Renal cortex interstitium (tissue), 15 donors: ENCODE measurements at places on chromosomes 5 and 9.

DNA sequence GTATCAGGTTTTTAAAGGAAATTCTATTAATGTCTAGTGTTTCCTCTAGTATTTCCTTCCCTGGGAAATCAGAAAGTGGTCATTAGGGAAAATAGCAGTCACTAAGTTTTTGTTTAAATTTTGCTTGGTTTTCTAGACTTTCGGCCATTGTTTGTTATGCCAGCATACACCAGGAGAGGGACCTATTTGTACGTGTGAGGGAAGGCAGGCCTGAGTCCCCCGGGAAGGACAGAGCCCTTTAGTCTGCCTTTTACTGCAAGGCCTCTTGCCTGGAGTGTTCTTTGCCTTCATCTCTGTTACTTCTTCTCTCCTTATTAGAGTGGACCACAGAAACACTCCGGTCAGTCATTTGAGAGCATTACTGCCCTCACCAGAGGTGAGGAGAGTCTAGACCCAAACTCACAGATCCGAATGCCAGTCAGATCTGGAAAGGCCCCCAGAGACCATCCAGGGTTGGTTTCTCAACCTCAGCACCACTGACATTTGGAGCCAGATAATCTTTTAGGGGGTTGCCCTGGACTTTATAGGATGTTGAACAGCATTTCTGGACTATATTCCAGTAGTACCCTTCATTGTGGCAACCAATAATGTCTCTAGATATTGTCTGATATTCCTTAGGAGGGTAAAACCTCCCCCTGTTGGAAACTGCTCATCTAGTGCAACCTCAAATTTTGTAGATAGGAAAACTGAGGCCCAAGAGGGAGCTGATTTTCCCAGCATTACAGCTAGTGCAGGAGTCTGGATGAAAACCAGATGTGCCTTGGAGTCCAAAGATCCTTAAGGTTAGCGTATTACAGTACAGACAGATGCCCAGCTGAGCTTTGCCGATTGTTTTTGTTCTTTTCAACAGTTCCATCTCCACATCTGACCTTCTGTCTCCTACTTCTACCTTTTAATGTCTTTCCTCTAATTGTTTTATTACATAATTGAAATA, 93.0 kb upstream of the NIPAL4 start:
- DNase-seq: no peak

- DNase-seq: no peak
Observed at GRCh38 chr5:168356592-168356991, 65.1 kb downstream of the WWC1 start.

- no peak for DNase-seq
Observed at GRCh38 chr5:65811004-65811403, 89.0 kb downstream of the NLN start.

DNA sequence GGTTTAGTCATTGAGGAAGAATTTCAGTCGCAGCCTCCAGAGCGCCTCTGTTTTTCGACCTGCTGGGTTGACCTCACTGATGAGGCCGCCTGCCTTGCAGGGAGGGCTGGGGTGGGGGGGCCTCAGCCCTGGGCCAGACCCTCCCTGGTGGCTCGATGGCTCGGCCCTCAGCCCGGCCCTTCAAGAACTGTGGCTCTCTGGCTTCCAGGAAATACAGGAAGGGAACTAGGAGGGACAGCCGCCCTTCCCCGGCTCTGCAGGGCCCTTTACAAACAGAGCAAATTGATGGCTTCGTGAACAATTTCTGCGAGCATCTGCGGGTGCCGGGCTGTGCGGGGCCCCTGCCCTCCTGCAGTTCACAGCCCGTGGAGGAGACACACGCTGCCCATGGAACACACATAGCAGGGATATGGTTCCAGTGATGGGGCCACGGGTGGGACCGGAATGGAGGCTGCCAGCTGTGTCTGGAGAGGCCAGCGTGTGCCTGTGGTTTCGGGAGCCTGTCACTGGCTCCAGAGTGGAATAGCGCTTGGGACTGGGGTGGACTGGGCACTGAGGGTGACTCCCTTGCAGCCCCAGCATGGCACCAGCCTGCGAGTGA, 39.6 kb downstream of the COL5A1 start:
- no peak for DNase-seq

GRCh38 chr5:41511241-41511640, 840 bp upstream of the PLCXD3 start:
- DNase-seq: no peak
